ENCODE measurements at places on chromosomes 11 and 22.
A peak's percentile ranks its signal among the peaks of the same experiment; 100 is the strongest.

DNA sequence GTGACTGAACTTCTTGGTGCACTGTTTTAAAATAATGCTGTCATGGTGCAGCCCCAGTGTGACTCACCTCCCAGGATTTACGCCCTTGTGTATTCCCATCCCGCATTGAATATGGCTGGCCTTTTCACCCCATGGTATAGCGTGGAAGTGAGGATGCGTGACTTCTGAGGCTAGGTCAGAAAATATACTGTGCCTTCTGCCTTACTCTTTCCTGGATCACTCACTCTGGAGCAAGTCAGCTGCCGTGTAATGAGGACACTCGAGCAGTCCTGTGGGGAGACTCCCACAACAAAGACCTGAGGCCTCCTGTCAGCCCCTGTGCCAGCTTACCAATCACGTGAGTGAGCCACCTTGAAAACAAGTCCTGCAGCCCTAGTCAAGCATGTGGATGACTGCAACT, 471.9 kb upstream of the KIRREL3 start:
- DNase-seq: no peak

- DNase-seq: no peak
Observed at GRCh38 chr11:63547061-63547460, 10.5 kb downstream of the PLAAT4 start.

DNA sequence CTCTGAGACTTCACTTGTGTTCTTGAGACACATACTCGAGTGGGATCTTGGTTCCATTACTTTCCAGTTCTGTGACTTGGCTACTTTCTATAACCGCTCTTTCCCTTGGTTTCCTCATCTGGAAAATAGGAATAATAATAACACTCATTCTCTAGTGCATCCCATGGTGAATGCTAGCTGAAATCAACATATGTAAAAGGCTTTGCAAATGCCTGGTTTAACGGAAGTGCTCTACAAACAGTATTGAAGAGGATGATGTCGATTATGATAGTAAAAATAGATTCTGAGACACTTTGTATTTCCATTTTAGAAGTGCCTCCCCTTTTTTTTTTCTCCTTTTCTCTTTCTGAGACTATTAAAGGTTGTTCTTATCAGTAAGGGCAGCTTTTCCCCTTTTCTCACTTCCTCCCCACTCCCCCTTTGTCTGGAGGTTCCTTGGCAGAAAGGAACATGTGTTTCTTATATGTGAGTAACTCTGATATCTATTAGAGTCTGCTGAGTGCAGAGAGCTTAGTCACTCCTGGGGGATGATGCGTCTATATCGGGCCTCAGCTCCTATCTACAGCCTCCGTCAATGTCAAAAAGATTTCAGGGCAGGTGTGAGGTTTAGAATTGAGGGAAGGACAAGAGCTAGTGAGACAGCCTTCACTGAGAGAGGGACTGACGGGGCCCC, 489.3 kb downstream of the NTM start:
- no peak for DNase-seq

DNA sequence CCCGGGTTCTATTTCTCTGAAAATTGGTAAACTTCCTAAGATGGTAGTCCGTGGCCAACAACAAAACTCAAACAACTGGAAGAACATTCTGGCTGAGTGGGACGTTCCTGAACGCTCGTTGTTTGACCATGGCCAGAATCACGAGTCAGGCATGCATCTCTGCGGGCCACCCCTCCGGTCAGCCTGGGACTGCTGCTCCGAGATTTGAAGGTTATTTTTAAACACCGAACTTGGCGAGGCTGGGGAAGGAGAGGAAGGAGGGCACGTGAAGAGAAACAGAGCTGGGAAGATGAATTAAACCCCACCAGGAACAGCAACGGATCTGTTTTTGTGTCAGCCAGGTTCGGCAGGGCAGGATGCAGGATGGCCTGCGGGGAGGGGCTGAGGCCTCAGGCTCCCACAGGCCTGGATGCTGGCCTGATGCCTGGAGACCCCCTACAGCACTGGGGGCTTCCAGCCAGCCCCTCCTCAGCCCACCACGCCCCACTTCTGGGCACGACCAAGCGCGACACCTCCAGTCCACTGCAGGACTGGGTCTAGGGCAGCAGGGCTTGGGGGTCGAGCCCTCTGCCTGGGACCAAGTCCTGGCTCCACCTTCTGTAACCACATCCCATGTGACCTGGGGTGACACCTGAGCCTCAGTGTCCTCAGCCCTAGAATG, 5.1 kb downstream of the SHISAL1 start:
- no peak for DNase-seq

DNA sequence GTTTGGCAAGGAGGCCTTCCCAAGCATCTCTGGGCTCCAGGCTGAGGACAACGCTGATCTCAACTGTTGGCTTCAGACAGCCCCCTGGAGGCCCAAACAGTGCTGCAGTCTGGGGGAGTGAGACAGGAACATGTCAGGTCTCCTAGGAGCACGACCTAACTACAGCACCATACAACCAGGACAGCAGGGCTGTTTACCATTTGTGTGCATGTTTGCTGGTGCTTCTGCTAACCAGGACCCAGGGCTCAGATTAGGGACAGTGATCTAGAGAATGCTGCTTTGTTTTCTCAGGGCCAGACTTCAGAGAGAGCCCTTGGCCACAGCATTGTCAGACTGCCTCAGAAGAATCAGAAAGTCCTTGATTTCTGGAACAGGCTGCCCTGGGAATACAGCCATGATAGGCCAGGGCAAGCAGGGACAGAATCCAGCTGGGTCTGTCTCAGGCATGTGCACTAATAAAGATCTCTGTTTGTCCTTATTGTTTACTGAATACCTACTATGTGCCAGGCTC, 126.5 kb downstream of the VPREB1 start:
- no peak for DNase-seq

DNA sequence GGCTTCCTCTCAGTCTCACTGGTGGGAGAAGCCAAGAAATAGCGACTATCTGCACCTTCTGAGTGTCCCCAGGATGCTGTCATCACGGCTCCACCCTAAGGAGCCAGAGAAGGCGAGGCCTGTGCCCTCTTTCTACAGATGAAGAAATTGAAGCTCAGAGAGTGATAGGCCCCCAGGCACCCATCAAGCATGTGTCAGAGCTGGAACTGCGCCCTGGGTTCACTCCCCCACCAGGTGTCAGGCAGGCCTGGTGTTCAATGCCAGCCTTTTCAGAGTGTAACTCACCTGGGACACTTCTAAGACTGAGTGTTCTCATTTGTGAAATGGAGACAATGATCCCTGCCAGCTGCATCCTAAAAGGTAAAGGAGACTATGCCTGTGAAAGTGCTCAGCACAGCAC, 127.3 kb upstream of the SEZ6L start:
- DNase-seq: no peak

DNA sequence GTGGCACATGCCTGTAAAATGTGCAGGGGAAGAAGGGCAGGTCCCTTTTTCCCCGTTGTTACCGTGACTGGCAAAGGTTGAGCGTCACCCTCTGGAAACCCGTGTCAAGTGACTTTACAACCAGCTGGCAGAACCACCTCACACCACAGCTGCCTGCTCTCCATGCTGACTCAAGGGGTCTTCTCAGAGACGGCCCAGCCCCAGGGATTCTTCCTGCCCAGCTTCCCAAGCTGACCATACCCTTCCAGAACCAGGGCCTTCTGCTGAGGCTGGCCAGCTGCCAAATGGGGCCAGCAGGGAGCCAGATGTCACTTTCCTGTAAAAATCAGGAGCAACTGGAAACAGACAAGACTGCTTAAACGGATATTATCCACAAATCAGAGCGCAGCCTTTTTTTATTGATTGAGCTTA, 6.3 kb downstream of the PC start:
- DNase-seq: peak; percentile 51

All from NCI-H146 (cell line).